Naive thymus-derived CD4-positive, alpha-beta T cell (primary cell): ENCODE measurements at places on chromosomes 1 and 21. TPM values are rescaled to one million over a fixed set of nuclear protein-coding genes. Genes with fewer than 3 reads are reported as not detected.

Gene S100B
- total RNA-seq, result 0.73 TPM

Gene OR2T35
- total RNA-seq, result not detected

Gene ETNK2
- total RNA-seq, result 0.17 and 0.18 TPM in 2 replicates

Gene ATXN7L2
- 11.8 TPM for total RNA-seq

DNA sequence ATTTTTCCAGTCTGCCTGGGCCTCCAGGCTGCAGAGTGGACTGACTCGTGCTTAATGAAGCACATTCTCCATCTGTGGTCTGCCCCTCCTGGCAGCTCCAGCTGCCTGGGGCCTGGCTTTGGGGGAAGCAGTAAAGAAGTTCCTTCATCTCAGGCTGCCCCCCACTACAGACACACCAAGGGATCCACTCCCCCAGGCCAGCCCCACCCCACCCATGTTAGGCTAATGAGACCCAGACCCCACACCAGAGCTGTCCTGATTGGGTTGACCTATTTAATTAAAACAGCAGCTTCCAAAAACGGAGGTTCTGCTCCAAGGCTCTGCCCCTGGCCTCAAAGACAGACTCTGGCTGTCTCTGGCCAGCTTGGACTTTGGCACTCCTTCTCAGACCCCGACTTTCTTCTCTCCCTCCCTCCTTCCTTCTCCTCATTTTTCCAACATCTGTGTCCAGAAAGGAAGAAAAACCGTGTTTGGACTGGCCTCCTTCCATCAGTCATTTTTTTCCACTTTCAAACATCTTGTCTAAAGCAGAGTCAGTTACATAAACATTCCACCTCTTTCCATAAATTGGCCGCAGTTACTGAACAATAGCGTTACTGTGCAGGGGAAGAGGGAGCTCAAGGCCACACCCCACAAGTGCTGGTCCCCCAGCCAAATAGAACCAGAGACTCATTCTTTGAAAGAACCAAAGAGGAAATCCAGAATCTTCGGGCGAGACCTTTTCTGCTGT is 29.7 kb downstream of the SERTAD4 start:
- no peaks in the 10 kb centered on the region for H3K36me3 ChIP-seq
- H3K4me3 ChIP-seq, result no peak overlapping the region
- H3K4me1 ChIP-seq, result no peaks in the 10 kb centered on the region

DNA sequence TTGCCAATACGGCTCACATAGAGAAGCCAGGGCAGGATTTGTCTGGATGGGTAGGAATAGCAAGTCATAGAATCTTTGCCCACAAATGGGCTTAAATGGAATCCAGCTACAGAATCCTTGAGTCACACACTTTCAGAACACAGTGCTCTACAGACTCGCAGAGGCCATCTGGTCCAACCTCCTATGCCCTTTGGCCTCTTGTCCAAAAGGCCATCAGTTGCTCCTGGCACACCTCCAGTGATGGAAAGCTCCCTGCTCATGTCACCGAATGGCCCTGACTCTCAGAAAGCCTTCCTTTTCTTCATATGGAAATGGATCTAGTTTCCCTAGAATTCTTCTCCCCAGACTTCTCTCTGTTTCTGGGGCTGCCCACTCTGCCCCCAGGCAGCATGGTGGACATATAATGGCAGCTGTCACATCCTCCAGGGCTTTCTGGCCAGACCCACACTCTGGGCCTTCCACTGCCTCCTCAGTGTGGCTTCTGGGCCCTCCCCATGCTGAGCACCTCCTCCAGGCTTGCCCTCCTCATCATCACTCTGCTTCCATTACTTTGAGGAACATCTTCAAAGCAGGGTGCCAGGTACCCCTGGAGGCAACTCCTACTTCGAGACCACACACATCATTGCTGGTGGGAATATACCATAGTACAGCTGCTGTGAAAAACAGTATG is 33.6 kb upstream of the TRABD2B start:
- no peaks in the 10 kb centered on the region for H3K27me3 ChIP-seq
- no peak overlapping the region for H3K4me3 ChIP-seq
- H3K4me1 ChIP-seq, result no peaks in the 10 kb centered on the region
- DNase-seq, result no peak

DNA sequence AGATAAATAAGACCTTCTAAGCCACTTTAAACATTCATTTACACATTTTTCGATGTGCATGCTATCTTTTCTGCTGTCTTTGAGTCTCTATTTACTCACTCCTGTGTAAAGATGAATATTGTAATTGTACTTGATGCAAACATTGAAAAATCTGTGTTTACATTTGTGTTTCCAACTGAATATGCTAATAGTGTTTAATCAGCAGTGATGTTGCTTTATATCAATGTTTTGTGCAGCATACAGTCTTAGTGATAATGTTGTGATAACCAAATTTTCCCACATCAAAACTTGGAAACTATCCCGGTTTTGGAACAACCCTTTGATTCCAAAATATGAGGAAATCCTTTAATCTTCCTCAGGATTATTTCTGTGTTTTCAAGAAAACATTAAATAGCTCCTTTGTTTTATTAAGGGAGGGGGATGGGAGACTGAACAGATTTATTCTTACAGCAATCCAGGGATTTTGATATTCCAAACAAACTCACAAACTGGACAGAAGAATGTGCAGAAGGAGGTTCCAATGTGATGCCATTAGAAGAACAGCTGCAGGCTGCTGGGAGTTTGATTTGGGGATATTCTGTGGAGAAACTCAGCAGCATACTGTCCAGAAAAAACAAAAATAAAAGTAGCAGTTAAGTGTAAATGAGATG is 248.0 kb downstream of the S1PR1 start:
- H3K27me3 ChIP-seq, result no peaks in the 10 kb centered on the region
- H3K4me1 ChIP-seq, result no peaks in the 10 kb centered on the region

DNA sequence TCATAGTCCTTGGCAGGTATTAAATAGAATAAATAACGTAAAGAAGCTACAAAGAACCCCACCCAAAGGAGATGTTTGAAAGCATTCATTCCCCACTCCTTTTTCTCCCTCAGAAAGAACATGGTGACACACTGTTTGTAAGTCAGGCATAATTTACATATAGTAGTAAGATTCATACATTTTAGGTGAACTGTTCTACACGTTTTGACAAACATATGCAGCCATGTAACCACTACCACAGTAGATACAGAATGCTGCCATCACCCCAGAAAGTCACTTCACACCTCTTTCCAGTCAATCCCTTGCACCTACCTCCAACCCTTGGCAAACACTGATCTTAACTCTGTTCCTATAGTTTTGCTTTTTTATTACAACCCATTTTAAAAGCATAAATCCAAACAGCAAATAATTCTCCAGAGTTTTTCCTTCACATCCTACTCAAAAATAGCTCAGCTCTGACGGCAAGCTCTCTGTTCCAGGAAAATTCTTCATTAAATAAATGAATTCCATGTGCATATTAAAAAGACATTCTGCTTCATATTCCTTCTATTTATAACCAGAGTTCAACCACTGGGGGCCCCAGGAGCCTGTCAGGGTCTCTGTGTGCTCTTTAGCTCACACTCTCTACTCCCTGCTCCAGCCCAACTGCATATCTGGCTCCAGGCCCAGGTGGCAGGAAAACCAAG is 258.8 kb downstream of the PLPP3 start:
- no peak overlapping the region for H3K4me3 ChIP-seq

GRCh38 chr1:183734543-183735036 is 70.3 kb upstream of the RGL1 start:
- no peaks in the 10 kb centered on the region for H3K27me3 ChIP-seq
- H3K36me3 ChIP-seq, result no peaks in the 10 kb centered on the region
- no peak overlapping the region for H3K4me3 ChIP-seq
- no peak overlapping the region for H3K27ac ChIP-seq

- no peaks in the 10 kb centered on the region for H3K27me3 ChIP-seq
- DNase-seq, result no peak
- no peak overlapping the region for H3K27ac ChIP-seq
Measured at GRCh38 chr1:206651958-206652890, 16.9 kb downstream of the DYRK3 start.

- peaks cover 5% of the 10 kb centered on the region for H3K4me1 ChIP-seq
- DNase-seq, result no peak
- H3K36me3 ChIP-seq, result no peaks in the 10 kb centered on the region
Measured at GRCh38 chr1:39872698-39873097, 10.6 kb downstream of the TRIT1 start.
